ENCODE measurements at places on chromosomes 16 and 17.

DNA sequence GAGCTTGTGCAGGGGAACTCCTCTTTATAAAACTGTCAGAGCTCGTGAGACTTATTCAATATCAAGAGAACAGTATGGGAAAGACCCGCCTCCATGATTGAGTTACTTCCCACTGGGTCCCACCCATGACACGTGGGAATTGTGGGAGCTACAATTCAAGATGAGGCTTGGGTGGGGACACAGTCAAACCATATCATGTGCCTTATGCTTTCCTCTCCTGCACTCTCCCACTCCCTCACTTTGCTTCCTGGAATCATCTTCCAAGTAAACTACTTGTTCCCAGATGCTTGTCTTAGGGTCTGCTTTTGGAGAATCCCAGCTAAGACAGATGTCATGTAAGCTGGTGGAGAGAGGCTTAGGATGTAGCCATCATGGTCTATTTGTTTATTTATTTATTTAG is 271.2 kb downstream of the HAPSTR1 start:
- no peak for DNase-seq

- no peak for DNase-seq
Observed at GRCh38 chr17:3944485-3945388, 19.5 kb downstream of the ATP2A3 start.

GRCh38 chr17:81710514-81711308 is 1.4 kb upstream of the SLC25A10 start:
- no peak for DNase-seq

DNA sequence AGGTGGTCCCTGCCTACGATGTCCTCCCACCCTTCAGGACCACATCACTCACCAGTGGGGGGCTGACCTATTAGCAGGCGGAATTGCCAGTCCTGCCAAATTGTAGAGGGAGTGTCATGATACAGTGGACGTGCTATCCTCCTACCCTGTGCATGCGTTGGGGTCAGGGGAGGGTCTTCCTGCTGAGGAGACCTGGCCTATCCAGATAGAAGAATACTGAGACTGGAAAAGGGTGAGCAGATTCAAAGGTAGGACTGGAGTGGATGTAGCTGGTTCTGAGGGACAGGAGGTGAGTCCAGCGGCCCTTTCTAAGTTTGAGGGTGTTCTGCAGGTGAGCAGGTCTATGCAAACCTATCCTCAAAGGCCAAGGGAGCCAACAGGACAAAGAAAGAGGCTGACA is 8.0 kb downstream of the PRSS41 start:
- no peak for DNase-seq

GRCh38 chr16:22665803-22666202 is 148.2 kb upstream of the HS3ST2 start:
- no peak for DNase-seq

GRCh38 chr16:78775161-78775561 is 675.7 kb downstream of the WWOX start:
- DNase-seq: no peak

DNA sequence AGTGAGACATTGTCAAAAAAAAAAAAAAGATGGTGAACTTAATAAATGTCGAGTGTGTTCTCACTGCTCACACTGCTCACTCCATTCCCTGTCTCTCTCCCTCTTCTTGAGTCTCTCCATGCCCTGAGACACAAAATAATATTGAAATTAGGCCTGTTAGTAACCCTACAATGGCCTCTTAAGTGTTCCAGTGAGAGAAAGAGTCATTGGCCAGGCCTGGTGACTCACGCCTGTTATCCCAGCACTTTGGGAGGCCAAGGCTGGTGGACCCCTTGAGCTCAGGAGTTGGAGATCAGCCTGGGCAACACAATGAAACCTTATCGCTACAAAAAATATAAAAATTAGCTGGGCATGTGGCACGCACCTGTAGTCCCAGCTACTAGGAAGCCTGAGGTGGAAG is 16.2 kb upstream of the CSF3 start:
- DNase-seq: no peak

GRCh38 chr17:47714773-47715396 is 18.2 kb upstream of the TBX21 start:
- no peak for DNase-seq

GRCh38 chr16:84758627-84759026 is 58.8 kb downstream of the USP10 start:
- no peak for DNase-seq

- no peak for DNase-seq
Observed at GRCh38 chr17:14299280-14300141, 1.4 kb upstream of the HS3ST3B1 start.
